ENCODE measurements at places on chromosomes 12 and 14.
A peak's percentile ranks its signal among the peaks of the same experiment; 100 is the strongest.

DNA sequence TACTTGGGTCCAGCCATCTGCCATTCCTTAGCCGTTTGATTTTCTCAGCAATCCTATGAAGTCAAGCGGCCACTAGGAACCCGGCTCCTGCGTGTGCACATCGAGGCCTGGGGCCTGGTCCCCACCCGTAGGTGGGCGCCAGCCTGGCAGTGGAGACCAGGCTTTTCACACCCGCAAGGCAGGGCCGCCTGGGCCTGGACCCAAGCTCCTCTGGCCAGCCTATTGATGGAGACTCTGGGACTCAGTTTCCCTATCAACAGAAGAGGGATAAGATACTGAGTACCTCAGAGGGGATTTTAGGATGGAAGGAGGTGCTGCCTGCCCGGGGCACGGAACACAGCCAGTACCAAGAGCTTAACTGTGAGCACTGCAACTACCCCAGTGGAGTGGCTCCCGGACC, 104.3 kb upstream of the C14orf180 start:
- no peak for DNase-seq

GRCh38 chr14:101121508-101122139, 218.1 kb upstream of the RTL1 start:
- DNase-seq: no peak

GRCh38 chr14:74257078-74257940, 18.1 kb downstream of the VSX2 start:
- DNase-seq: no peak

DNA sequence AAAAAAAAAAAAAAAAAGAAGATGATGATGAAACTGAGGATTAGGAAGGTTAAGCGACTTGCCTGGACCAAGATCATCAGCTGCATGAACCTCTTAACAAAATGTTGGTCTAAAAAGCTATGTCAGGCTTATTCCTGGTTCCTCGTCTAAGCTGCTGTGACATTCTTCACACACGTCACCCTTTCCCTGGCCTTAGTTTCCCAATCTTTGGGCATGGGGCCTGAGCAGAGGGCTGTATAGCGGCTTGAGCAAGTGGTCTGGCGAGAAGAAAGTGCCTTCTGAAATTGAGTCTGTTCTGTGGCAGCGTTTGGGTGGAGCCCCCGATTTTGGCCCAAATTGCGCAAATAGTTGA, 58.7 kb upstream of the CCND2 start:
- DNase-seq: no peak

DNA sequence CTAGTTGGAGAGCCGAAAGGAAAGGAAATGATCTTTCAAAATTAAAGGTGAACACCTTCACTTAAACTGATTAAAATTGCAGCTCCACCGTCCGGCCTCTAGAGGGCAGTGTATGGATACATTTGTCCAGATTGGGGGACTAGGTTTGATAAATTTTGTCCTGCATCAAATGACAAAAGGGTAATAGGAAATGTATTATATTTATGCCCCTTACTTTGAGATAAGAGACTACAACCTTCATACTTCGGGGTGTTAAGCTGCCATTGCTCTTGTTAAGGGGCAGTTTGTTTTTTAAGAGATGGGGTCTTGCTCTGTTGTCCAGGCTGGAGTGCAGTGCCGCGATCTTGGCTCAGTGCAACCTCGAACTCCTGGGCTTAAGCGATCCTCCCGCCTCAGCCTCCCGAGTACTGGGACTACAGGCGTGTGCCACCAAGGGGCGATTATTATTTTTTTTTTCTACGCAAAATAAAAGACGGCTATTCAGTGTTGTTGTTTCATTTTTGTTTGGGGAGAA, 818 bp upstream of the SUOX start:
- peak; percentile 71 for DNase-seq

GRCh38 chr12:110199339-110200123, 75.4 kb downstream of the IFT81 start:
- no peak for DNase-seq

DNA sequence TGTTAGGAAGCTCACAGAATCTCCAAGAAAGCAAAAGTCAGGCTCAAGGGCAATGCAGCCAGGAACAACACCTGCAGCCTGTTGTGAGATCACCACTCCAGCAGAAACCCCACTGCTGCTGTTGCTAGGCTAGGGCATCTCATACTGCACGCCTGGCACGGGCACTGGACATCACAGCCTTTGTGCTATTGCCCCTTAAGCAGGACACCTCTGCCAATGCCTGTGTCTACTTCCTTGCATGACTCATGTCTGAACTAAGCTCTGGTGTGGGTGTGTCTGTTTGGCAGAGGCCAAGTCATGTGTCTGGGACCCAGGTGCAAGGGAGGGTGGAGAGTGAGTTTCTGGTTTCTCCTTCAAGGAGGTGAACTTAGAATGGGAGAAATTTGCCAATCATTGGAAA, 10.0 kb upstream of the DDX47 start:
- DNase-seq: peak; percentile 46

DNA sequence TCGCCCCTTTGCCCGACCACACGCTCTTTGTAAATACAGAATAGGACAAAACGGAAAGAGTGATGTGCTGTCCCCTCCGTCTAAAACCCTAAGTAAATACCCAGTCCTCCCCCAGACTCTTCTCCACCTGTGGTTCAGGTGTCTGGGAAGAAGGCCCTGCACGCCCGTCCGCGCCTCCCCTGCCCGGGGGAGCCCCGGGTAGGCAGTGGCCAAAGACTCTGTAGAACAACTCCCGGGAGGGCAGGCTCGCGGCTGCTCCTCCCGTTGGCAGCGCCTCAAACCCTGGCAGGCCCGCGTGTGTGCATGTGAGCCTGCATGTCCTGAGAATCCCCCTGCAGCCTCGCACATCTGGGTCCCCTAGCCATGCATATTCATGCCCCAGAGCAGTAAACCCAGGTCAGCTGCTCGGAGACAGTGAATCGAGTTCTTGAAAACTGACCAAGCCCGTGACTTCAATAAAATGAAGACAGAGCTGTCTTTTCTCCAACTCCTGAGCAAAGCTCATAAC, 165.8 kb downstream of the MON2 start:
- DNase-seq: peak; percentile 64

DNA sequence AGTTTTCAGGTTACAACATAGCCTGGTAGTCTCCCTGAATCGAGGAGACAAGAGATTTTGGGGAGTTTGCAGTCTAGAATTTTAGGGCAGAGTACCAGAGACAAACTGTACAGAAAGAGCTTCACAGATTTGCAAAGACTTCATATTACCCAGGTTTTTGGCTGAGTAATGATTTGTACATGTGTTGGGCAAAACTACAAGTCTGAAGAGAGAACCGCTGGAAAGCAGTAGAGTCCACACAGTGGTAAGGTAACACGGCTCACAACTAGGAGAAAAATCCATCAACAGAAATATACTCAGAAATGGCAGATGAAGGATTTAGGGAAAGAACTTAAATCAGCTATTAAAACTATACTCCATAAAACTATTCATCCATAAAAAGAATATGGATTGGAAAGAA, 25.7 kb downstream of the FBXO33 start:
- DNase-seq: no peak
